KBM-7 (cell line): ENCODE measurements at places on chromosomes 4 and X.

- no peak for DNase-seq
These were observed 127.4 kb downstream of the CPE start for GRCh38 chr4:165505958-165506837.

DNA sequence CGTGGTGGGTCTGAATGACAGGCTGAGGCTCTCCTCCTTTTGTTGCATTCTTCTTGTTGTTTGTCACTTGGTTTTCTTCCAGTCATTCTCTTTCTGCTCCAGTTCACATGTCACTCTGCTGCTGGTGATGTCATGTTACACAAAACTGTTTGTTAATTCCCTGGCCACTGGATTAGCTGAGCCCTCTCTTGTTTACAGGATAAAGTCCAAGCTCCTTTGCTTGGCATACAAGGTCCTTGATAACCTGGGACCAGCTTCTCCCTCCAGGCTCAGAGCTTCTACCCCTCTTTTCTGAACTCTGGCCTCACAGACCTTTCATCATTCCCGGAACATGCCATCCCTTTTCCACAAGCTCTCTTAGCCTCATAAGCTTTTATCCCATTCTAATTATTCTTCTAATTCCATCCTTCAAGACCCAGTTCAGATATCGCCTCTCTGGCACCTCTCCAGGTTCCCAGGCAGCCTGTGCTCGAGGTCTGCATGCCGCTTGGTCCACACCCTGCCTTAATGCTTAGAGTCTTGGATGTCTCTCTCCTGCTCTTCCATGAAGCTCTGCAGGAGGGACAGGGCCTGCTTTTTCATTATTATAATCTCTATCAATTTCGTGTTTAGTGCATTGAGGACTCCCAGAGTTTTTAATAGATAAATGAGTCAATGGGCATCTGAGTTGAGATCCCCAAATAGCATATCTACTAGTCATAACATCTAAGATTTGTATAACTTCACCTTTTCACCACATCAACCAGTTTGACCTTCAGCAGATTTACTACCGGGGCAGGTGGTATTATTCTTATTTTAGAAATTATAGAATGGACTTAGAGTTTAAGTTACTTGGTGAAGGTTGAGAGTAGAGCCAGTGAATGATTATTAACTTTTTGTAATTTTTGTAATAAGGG, 98.7 kb downstream of the TMEM131L start:
- DNase-seq = no peak

GRCh38 chr4:19213388-19213787, 1038.3 kb upstream of the SLIT2 start:
- no peak for DNase-seq

DNA sequence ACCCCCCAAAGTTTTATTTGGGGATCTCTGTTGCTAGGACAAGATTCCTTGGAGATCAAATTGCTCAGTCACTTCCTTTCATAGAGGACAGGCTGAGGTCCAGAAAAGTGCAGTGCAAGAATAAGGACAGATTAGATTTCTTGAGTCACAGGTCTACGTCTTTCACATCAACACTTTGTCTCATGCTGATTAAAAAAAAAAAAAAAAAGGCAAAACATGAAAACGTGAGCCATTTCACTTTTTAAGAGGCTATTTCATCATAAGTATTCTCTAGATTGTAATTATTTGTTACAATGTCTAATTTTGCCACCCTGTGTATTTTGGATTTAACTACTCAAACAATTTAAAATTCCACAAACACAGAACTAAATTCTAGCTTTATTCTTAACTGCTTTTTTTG, 647.0 kb downstream of the TRAM1L1 start:
- DNase-seq = no peak

DNA sequence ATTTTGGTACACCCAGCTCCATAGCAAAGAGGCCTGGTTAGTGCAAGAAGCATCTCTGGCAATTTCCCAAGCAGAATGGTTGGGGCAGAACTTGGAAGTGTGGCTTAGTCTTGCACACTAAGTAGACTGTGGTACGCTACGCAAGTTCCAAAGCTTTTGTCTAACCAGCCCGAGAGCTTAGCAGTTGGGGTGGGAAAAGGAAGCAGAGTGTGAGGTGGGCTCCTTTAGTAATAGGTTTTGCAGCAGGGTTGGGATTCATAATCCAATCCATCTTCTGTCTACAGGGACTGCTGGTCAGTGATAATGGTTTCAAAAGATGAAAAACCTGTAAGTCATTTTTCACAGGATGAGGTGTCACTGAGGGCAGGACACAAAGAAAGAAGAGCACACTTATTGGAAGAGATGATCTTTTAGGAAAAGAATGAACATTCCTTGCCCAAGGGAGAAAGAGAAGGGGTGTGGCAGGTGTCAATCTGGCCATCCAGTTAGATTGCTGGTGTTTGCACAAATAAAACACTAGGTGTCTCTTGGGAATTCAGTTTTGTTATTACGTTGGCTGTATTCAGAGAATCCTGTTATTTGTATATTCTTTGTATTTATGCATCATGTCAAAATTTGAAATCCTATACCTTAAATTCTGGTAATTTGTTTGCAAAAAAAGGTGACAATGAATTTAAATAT, 244.3 kb downstream of the GPAT3 start:
- no peak for DNase-seq

DNA sequence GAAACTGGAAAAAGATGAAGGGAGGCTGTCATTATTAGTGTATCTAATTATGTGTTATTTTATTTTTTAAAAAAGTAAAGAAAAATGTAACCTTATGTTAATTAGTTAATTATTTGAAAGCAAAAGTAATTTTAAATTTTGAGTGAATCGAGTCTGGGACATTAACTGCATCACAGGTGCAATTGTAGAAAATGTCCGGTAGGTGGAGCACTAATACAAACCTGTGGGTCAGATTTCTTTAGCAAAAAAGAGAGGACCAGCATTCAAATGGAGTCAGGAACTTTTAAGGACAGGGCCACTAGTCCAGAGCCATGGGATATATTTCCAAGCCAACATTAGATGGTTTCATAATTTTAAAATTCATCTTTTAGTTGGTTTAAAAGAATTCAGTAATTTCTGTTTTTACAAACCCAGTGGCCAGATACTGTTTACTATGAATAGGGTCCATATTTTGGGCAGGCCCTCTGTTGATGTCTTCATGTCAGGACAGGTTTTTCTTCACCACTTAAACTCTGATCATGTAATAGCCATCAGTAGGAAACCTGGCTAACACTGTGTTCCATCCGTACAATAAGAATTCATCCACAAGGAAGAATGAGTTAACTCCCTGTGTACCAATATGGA, 27.2 kb downstream of the BST1 start:
- peak; percentile 53 for DNase-seq

- DNase-seq = peak; percentile 50
These were observed at the start of gene TLR3 for GRCh38 chr4:186068581-186069348. Gene TLR3 (plus strand): TSS chr4:186069156. CDS start chr4:186076620, 7,464 bp downstream.

GRCh38 chr4:26788341-26788733, 72.3 kb upstream of the STIM2 start:
- no peak for DNase-seq

DNA sequence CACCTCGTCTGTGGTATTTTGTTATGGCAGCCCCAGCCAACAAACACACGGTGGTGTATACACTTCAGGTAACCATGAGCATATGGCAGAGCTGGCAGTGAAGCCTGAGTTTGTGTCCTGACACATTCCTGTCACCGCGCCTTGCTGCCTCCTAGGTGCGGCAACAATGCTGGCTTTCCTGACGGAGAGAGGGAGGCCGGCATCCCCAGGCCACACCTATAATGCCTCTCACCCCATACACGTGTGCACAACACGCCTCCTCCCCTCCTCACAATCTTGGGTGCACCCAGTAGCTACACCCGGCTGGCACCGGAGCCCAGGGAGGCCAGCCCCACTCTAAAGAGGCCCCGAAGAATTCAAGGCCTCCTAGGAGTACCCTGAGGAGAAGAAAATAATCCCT, 158.5 kb downstream of the NSUN7 start:
- DNase-seq = no peak

- no peak for DNase-seq
These were observed 9.3 kb downstream of the TMEM165 start for GRCh38 chr4:55405073-55405472.

DNA sequence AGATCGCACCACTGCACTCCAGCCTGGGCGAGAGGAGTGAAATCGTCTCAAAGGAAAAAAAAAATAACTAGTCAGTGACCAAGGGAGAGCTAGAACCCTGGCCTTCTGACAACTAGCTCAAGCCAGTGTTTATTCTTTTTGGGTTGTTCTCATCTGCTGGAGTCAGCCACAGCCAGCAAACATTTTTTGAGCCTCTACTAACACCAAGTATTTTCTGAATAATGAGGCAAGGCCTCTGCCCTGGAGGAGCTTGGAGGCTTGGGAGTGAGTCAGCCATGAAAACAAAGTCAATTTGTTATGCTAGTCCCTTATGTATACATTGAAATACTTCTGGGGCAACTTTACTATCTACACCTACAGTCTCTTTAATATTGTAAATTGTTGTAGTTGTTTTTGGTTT, 46.5 kb downstream of the TMA16 start:
- DNase-seq = no peak

GRCh38 chrX:135973025-135973547, 702 bp downstream of the MMGT1 start:
- no peak for DNase-seq

GRCh38 chrX:8668813-8669212, 63.1 kb downstream of the ANOS1 start:
- DNase-seq = peak; percentile 15

- no peak for DNase-seq
These were observed 110.9 kb downstream of the FRAS1 start for GRCh38 chr4:78168029-78168428.

DNA sequence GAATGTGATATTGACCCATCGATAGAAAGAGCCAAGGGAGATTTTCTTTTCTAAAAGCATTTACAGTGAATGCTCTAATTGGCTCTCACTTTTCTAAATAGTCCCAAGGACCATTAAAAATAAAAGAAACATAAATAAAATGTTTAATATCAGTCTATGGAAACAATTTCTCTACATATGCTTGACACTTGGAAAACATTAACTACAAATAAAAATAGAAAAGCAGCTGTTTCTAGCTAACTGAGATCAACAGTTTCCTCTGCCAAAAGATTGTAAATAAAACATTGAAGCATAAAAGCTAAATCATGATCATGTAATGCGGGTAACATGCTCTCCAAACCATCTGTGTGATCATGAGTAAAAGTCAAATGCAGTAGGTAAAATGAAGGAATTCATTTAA, 49.7 kb downstream of the CORIN start:
- no peak for DNase-seq

DNA sequence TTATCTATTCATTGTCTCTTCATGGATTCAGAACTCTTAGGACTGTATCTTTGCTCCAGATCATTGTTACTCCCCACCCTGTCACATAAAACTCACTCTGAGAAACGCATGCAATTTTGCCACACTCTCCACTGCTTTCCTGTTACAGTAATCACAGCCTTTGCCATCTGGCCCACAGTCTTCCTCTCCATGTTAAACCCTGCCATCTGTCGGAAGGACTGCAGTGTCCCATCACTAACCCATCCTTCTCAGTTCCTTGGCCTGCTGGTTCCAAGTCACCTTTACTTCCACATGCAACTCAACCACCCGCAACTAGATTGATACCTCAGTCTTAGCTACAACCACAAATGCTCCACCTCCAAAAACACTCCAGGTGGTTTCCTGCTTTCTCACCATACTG, 308.7 kb upstream of the FAM241A start:
- DNase-seq = no peak

DNA sequence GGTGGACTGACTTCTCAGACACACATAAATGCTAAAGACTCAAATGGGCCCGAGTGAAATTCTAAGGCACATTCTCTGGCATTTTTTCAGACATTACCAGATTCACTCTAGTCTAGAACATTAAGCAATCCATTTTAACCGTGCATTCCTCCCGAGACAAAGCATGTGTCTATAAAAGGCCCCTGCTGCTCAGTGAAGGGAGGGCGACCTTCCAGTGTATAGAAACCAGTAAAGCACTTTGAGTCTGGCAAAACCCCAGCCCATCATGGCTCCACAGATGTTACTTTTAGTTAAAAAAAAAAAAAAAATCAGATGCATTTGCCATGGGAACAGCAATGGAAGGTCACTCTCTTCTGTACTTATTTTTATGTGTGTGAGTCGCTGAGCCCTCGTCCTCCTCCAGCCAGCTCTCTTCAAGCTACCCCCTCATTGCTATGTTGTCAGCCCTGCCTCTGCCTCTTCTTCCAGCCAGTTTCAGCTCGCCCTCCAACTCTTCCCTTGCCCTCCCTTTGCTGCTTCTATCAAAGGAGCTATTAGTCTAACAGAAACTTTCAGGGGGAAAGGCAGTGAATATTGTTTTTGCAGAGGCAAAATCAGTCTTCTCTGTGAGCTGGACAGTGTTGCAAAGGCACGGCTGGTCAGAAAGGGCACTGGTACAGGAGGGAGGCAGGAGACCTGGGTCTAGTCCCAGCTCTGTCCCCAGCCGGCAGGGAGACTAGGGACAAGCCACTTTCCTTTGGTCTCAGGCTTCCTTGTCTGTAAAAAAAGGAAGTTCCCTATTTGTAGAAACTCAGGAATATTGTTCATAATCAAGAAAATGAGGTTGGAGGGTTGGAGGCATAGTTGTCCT, 644.2 kb downstream of the ZNF674 start:
- peak; percentile 12 for DNase-seq

DNA sequence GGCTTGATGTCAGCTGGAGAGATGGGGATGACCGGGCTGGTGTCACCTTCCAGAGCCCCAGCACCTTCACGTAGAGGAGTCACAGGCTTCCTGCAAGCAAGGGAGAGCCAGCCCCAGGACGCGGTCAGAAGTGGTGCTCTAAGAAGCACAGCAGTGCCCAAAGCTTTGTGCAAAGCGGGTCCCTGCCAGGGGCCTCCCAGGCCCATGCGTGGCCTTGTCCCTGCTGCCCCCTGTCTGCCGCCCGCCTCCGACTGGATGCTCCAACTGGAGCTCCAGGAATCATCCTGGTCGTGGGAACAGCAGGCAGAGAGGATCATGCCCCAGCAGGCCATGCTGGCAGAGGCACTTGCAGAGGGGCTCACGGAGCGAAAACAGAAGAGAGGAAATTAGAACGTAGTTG, 40.1 kb upstream of the LRPAP1 start:
- DNase-seq = no peak

DNA sequence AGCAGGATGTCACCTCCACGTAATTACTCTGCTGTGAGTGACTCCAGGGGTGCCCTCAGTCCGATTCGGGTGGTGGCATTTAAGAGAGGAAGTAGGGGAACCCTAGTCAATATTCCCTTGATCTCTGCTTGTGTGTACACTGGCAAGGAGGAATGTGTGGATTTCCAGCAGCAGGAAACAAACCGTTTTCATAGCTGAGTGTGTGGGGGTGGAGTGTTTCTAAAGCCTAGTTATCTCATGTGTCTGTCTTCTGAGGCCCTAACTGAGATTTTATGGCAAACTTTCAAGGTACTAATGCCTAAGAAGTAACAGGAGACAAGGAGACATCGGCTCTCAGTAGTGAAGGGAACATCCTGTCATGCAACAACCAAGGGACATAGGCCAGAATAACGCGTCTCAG, 6.6 kb upstream of the CLDN24 start:
- DNase-seq = no peak

- no peak for DNase-seq
These were observed 16.0 kb upstream of the PLA2G12A start for GRCh38 chr4:109745830-109746229.

- no peak for DNase-seq
These were observed 118.0 kb downstream of the MANBA start for GRCh38 chr4:102642631-102643298.
